Stimulated activated CD4-positive, alpha-beta T cell treated with anti-CD3 and anti-CD28 coated beads, TNF-alpha, amount 100 ng/mL, for 48 hours (primary cell): ENCODE measurements at places on chromosomes 13 and 19.

- DNase-seq: no peak
Measured at GRCh38 chr19:18915639-18916038, 3.5 kb downstream of the COPE start.

GRCh38 chr13:52348983-52349780, 56.8 kb downstream of the THSD1 start:
- DNase-seq: peak; percentile 11

GRCh38 chr19:52533901-52534300, 6.4 kb downstream of the ZNF808 start:
- no peak for DNase-seq

- DNase-seq: no peak
Measured at GRCh38 chr13:40114305-40114896, 458.9 kb downstream of the COG6 start.

DNA sequence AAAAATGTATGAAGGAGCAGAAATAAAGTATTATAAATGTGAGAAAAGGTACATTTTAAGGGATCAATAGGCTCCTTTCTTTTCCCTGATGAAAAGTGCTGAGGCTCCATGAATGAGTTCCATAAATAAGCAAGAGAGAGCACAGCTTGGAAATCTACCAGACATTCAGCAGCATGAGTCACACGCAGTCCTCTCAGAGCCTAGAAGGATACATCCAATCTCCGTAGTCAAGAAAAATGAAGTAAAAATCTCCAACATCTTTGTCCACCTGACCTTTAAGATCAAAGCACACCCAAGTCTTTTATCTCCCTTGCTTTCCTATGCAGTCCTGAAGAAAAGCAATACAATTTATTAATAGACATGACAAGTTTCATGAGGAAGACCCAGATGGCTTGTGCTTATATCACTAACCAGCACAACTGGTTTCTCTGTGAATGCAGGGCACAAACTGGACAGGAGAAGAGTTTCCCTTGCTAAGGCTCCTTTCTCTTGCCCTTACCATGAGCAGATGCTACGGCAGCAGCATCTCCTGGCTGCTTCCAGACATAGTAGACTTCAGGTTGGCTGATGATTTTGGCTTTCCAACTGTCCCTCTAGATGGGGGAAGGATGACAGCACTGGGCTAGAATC, 730.8 kb downstream of the EFNB2 start:
- DNase-seq: no peak

- no peak for DNase-seq
Measured at GRCh38 chr19:55131421-55131820, 14.0 kb upstream of the PPP1R12C start.

DNA sequence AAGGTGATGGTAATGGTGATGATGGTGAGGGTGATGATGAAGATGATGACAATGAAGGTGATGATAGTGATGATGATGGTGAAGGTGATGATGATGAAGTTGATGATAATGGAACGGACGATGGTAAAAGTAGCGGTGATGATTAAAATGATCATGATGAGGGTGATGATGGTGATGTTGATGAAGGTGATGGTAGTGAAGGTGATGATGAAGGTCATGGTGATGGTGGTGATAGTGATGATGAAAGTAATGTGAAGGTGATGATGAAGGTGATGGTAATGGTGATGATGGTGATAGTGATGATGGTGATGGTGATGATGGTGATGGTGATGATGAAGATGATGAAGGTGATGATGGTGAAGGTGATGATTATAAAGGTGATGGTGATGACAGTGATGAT, 66.1 kb downstream of the MBD3L2B start:
- DNase-seq: no peak

DNA sequence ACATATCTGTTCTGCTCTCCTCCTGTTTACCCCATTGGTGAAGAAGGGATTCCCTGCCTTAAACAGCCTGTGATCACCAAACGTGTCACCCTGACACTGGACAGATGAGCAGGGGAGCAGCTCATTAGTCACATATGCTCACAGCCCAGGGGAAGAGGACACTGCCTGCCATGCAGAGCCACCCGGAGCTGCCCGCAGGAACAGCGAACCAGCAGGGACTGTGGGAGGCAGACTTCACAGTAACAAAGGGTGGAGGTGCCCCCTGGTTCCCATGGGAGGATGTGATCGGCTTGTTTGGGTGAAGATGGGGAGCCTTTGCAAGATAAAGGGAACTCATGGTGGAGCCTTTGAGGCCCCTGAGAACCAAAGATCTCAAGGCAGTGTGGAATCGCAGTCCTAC, 88.6 kb upstream of the FARP1 start:
- no peak for DNase-seq

DNA sequence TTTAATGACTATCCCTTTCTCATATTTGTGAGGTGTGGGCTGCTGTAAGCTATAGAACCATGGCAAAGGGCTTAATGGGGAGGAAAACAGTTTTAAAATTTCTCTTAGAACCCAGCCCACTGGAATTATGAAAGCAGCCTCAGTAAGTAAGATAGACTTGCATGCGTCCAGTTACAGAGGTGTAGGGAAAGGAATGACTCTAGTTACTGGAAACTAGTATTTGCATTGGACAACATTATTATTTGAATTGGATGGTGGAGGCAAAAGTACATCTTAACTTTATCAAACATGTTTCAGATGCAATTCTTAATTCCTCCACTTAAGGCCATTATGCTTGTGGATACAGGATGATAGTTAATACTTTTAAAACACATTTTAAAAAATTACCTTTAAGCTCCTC, 292.9 kb downstream of the SPRY2 start:
- DNase-seq: no peak

DNA sequence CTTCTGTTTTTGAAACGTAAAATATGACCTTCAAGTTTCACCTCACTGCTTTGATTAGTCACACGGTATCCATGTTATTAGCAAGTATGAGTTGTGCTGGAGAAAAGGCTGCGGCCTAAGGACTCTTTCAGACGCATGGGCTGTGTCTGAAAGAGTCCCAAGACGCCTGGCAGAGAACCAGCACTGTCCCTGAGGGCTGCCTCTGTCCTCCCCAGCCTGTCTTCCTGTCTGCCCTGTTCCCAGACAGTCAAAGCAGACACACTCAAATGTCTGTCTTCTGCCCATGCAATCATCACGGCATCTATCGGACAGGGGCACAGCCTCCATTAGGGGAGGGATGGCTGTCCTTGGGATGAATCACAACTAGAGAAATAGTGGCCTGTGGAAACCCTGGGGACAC, 65.5 kb downstream of the DPY19L3 start:
- no peak for DNase-seq

DNA sequence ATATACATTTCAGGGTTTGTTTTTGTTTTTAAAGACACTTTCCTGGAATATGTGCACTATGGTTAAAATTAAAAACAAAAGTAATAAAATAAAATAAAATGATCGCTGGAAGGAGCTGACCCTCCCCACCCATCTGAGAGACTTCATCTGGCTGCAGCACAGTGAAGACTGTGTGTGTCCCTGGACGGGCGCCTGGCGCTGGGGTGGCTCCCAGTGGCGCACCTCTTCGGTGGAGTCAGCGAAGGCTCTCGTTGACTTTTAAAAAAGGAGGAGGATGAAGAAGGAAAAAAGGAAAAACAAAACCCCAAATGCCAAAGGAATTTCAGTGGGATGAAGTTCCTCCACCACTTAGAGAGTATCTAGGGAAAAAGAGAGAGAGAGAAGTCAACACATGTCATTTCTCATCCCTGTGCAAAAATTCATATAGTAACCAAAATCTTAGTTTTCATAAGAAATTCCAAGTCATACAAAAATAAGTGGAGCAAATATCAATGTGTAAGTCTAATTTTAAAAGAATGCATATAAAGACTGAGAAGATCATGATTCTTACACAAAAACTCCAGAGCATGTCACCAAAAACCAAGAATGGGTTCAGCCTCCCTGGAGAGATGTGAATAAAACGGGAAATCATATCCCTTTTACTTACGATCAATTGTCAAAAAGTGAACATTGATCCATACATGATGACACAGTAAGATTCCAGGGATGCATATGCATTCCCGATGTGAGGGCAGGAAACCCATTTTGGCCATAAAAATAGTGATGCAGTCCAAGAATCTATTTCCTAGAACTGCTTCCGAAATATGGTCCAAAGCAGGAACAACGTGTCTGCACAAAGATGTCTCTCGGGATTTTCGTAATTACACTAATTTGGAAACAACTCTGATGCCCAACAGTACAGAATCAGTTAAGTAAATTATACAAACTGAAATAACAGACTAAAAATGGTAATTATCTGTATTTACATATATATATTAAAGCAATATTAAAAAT, 123.8 kb downstream of the STK24 start:
- no peak for DNase-seq

DNA sequence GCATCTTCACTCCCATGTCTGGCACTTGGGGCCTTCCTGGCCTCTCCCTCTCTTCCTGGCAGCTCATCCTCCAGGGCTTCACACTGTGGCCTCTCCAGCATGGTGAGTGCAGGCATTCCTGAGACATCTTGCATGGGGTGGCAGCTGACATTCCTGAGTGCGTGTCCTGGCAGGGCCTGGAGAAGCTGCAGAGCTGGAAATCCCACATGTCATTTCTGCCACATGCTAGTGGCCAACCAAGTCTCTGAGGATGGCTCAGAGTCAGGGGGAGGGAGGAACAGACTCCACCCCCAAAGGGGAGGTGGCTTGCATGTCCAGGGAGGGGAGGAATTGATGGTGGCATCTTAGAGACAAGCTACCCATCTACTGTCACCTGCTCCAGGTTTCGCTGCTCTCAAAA, 41.6 kb upstream of the AMER2 start:
- no peak for DNase-seq

GRCh38 chr19:38656171-38656981, 8.9 kb downstream of the ACTN4 start:
- DNase-seq: no peak

- no peak for DNase-seq
Measured at GRCh38 chr13:106104281-106104901, 431.1 kb downstream of the EFNB2 start.

- peak; percentile 88 for DNase-seq
Measured at GRCh38 chr19:18290302-18291018, 9.0 kb upstream of the JUND start.

- no peak for DNase-seq
Measured at GRCh38 chr13:21055016-21055415, 6.4 kb downstream of the LATS2 start.

- DNase-seq: no peak
Measured at GRCh38 chr13:27293873-27294515, 23.4 kb downstream of the RASL11A start.

DNA sequence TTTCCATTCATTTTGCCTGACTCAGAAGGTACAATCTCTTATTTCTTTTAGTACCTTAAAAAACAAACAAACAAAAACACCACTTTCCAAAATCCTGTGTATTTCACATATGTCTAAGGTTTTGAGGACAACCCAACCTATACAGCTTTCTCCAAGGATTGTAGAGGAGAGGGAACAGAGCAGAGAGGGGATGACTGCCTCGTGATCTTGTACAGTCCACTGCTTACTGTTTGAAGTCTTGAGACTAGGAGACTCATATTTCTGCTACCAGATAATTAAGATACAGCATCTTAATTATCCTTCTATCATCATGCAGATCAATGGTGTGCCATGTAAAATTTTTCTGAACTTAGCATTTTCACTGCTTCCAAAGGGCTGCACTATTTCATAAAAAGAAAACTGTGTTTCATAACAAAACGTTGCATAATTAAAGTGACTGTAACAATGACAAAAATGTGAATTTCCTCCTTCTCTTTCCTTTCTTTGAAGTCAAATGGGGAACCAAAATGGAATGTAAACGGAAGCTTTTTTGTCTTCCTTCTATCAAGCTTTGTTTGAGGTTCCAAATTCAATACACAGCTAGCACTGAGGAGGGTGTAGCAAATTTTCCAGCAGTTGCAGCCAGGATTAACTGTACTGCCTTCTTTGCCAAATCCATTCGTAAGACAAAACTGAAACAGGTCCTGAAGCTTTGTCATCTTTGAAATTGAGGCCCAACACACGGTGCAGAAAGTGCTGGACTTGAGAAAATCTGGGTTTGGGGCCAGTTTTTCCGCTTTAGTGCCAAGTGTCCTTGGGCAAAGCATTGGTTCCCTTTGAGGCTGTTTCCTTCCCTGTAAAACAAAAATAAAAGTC, 34.9 kb upstream of the RCBTB2 start:
- no peak for DNase-seq

- no peak for DNase-seq
Measured at GRCh38 chr13:58655086-58655485, 1023.5 kb downstream of the PCDH17 start.

GRCh38 chr19:38606131-38606530, 11.6 kb downstream of the MAP4K1 start:
- no peak for DNase-seq

DNA sequence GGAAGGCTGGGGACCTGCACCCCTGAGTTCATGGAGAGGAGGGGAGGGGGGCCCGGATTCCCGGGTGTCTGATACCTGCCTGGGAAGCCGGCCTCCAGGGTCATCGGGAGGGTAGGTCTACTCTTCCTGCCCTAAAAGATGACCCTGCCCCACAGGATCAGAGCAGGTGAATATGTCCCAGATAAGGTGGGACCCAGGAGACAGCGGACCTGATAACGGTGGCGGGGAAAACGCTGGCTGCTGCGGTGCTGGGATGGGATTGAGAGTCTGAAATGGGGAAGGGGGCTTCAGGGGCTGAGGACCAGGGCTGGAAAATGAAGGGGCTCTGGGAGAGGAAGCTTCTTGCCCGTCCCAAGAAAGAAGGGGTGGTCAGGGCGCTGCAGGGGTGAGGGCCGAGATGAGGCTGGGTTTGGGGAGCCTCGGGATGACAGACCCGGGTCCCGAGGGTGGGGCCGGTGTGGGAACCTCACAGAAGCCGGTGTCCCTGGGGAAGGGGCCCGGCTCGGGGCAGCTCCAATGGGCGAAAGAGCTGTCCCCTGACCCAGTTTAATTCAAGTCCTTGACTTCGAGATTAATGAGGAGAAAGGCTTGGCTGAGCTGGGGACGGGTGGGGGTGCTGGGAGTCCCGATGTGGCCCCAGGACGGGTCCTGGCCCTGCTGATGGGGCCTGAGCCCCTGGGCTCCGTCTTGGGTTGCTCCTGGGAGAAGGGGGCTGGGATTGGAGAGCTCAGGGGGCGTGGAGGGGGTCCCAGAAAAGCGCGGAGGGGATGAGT, 823 bp downstream of the TTYH1 start:
- DNase-seq: no peak

DNA sequence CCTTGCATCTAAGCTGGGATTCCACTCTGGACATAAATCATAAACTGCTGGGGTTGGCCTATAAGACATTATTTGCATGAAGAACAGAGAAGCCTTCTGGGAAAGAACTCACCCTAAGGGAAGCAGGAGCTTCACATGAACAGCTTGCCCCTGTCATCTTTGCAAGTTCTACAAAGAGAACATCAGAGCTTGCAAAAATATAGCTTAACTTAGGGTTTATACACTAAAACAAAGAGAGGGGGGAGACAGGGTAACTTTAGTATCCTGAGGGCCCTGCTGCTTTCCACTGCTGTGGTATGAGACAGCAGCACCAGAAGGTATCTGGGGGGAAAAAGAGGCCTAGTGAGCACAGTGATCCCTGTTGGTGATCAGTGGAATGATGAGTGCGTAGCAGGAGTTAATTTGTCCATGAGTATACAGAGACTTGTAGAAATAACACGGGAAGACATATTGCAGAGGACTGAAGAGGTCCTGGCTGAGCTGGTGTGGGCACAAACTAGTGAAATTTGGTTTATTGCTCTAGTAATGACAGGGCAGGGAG, 116.1 kb upstream of the TSC22D1 start:
- DNase-seq: no peak
